IMR-90 (cell line): ENCODE measurements at places on chromosomes 11 and 22. TPM values are rescaled to one million over a fixed set of nuclear protein-coding genes. Genes with fewer than 3 reads are reported as not detected.

DNA sequence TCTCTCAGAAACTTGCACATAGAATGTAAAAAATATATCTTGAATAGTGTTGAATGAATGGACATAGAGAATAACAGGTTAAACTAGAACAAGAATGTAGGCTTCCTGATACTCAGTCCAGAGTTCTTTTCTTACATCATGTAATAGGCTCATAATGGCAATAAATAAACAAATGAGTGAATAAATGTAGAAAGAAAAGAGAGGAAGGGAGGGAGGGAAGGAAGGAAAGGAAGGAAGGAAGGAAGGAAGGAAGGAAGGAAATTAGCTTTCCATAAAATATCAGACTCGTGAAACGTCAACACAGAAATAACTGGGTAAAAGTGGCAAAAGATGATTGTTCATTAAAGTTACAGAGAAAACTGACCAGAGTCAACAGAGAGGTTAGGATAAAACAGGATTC lies 2001.0 kb downstream of the LRRC4C start:
- no peak overlapping the region for H3K4me3 ChIP-seq
- no peak overlapping the region for H3K27ac ChIP-seq
- no peaks in the 10 kb centered on the region for H3K4me1 ChIP-seq
- no peaks in the 10 kb centered on the region for H3K27me3 ChIP-seq
- no peak for DNase-seq

GRCh38 chr22:33443683-33444082 lies 385.5 kb upstream of the SYN3 start:
- H3K27ac ChIP-seq: no peak overlapping the region
- no peaks in the 10 kb centered on the region for H3K27me3 ChIP-seq
- no peaks in the 10 kb centered on the region for H3K4me1 ChIP-seq
- no peak for DNase-seq

- H3K4me3 ChIP-seq: no peak overlapping the region
- H3K36me3 ChIP-seq: no peaks in the 10 kb centered on the region
- DNase-seq: no peak
- H3K4me1 ChIP-seq: no peaks in the 10 kb centered on the region; the same call in 1 of the 2 replicates
- H3K27ac ChIP-seq: no peak overlapping the region
Measured at GRCh38 chr11:95500466-95500865, 269.5 kb upstream of the SESN3 start.

DNA sequence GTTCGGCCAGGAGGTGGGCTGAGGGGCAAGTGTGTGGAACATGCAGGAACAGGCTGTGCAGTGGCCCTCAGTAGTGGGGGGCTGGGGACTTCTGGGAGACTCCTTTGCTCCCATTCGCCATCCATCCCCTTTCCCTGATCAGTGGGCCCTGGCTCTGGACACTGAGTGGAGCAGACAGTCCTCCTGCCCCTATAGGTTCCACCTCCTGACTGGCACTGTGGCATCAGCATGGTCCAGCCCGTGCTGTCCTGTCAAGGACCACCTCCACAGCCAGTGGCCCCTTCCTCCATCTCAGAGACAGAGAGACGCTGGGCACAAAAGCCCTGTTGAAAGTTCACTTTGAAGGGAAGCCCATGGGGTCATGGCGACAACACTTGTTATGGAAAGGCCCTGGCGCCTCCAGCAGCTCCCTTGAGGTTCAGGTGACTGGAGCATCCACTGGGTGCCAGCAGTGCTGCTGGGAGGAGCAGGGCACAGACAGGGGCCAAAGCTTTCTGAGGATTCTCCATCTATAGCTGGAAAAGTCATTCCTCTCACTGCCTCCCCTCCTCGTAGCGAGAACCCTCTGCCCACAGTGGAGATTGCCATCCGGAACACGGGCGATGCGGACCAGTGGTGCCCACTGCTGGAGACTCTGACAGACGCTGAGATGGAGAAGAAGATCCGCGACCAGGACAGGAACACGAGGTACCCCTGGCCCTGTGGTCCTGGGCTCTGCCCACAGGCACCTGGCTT lies 5.6 kb downstream of the DERL3 start:
- peaks cover 62% of the 10 kb centered on the region for H3K36me3 ChIP-seq
- DNase-seq: no peak
- no peaks in the 10 kb centered on the region for H3K27me3 ChIP-seq
- no peak overlapping the region for H3K27ac ChIP-seq

DNA sequence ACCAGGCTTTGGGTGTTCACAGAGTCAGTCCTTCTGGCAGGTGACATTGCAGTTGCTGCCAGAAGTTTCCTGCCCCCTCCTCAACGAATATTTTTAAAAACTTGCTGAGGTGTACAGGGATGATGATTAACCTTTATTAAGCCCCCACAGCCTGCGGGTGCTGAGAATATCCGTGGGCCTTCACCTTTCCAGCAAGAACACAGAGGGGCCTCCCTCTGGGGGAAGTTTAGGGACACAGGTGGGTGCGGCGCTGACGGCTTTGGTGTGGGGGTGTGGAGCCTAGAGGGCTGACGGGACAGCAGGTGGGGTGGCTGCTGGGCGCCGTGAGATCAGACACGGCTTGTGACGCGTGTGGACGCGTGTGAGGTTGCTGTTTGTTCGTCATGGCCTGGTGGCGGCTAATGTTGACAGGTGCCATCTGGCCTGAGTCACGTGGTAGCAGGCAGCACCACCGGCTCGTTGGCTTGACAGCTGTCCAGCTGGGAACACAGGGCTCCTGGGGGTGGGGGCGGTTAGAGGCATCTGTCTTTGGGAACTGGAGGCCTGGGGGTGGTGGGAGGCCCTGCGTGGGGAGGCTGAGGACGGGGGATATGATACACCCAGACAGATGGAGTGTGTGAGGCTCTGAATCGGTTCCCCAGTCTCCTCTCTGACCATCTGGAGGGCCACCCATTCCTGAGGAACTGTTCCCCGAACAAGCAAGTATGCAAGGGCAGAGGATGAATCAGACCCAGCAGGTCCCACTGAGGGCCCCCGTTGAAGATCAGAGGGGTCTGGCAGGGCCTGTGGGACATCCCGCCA lies 12.5 kb upstream of the LRRC10B start:
- no peak overlapping the region for H3K27ac ChIP-seq
- peak; percentile 61 for DNase-seq
- no peaks in the 10 kb centered on the region for H3K36me3 ChIP-seq
- peaks cover 17% of the 10 kb centered on the region for H3K27me3 ChIP-seq
- H3K4me3 ChIP-seq: no peak overlapping the region

VPREB1 gene
- not detected in 2 replicates for total RNA-seq

TBCEL gene
- total RNA-seq: 21.0 and 22.2 TPM in 2 replicates
